T-helper 22 cell (primary cell): ENCODE measurements at places on chromosomes 2 and 18.

DNA sequence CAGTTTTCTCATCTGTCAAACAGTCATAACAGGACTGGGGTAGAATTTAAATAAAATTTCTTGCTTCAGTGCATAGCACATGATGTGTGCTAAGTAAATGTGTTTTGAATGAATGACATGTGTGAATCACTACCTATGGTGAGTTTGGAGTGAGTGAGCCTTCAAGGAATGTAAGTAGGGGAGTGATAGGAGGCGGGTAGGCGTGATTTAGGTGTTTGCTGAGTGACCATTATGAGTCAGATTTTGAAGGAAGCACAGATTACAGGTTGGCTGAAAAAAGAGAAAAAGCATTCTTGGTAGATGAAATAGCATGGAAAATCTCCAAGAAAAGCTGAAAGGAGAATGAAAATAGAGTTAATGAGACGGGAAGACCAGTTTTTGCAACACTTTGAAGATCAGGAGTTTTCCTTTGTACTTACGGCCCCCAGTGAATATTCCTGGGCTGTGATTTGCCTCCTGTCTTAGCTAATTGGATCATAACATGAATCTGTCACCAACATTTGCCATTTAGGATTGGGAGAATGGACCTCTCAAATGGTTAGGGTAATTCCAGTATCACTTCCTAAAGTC is 136.9 kb upstream of the GATA6 start:
- DNase-seq = no peak

- DNase-seq = no peak
These were observed 35.4 kb downstream of the TOGARAM2 start for GRCh38 chr2:29016504-29016903.

DNA sequence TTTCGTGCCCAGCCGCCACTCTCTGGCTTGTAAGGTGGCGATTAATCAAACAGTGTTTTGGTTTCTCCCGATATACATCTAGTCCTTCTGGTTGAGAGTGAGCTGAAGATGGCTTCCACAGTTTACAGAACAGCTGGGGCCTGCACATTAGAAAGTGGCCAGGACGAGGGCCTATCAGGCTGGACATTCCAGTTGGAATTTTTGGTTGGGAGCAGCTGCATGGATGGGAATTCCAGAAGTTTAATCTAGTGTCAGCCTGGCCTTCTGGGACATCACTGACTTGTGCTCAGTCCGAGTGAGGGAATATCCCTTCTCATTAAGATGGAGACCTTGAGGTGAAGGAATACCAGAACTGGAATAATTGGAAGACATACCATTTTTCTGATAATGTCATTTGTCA is 118.1 kb upstream of the SIX2 start:
- DNase-seq = no peak

DNA sequence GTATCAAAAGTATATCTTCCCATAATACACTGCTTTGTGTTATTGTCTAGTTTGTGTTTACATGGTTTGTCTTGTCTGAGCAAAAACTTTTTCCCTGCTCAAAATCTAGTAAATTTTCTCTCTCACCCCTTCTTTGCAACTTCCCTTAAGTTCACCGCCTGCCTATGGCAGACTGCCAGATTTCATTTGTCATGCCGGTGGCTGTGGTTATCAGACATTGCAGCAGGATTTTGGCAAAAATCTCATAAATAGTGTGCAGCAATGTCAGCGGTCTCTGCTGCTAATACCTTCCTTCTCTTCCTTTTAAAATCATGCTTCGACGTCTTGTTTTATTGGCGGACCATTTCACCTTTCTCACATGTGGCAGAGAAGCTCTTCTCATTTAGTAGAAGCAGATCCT is 45.6 kb upstream of the TMEM178A start:
- DNase-seq = no peak

GRCh38 chr2:114754907-114755563 is 312.6 kb downstream of the DPP10 start:
- no peak for DNase-seq

DNA sequence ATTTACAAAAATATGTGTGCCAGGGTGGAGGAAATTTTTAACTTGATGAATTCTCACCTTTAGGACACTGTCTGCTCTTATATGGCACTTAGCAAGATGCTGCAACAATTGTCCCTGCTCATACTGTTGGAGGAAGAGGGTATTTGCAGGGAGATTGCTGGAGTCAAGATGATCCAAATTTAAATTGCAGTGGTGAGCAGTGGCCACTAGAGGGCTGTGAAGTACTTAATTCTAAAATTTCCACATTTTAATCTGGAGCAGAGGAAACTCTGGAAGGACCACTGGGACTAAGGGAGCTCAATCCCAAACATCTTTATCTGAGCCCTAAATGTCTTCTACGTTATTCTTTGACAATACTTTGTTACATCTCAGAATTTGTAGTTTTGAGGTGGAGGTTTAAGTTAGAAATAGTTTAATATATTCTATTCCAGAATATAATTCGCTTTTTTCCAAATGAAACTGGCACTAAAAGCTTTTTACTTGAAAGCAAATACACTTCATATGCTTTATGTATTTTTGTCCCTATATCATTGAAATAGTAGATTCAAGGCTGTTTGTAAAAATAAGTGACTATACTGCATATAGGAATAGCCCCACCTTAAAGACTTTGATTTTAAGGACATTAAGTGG is 33.0 kb upstream of the PTH2R start:
- DNase-seq = no peak

DNA sequence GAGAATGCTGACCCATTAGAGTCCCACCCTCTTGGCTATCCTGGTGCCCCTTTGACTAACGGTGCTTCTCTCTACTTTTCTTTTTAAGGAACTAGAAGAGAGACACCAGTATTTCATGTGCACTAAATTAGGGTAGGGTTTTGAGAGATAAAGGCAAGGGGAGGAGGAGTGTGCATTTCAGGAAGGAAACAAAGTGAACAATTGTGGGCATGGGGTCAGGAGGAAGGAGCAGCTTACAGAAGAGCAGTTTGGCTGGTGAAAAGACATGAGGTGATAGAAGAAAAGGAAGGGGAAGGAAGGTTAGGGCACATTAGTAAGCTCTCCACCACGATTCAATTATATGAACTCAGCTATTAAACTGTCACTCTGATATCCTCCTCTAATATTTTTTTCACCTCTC is 105.8 kb upstream of the CTAGE1 start:
- DNase-seq = no peak

DNA sequence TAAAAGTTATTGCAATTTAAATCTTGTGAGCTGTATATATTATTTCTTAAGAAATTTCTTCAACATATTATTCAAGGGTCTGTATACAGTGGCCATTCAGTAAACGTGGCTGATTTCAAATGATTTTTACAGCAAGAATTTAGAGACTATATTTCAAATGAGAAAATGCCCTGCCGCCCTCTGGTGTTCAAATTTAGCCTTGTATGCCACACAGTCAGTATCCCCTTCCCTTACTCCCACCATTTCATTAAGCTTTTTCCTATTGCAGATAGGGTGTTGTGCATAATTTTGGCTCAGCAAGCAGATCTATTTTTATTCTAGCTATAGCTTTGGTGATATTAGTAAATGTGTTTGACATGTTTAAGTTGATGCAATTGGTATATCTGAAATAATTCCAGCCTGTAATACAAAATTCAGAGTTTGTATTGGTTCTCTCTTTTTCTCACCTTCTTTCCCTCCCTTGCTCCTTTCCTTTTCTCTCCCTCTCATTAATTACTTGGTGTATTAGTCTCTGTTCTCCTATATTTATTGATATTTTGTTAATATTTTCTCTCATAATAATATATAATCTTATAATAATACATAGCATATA is 22.8 kb upstream of the SCN7A start:
- DNase-seq = no peak

- DNase-seq = no peak
These were observed 766.8 kb downstream of the BCL11A start for GRCh38 chr2:59786684-59787083.

DNA sequence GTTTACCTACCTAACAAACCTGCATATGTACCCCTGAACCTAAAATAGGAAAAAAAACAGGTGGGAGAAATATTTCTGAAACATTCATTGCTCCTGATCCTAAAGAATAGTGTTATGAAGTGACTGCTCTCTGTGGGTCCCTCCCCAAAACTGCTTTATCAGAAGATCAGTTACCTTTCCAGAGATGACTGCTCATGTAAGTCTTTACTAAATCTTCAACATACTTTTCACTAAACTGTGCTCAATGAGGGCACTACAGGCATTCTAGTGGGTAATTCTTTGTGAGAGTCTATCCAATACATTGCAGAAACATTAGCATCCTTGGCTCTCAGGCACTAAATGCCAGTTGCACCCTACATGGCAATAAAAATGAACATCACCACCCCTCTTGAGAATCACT is 189.3 kb upstream of the STK17B start:
- no peak for DNase-seq

- DNase-seq = no peak
These were observed 175.2 kb upstream of the HS6ST1 start for GRCh38 chr2:128493880-128494279.

GRCh38 chr2:37389989-37390765 is 45.7 kb downstream of the QPCT start:
- peak; percentile 52 for DNase-seq

DNA sequence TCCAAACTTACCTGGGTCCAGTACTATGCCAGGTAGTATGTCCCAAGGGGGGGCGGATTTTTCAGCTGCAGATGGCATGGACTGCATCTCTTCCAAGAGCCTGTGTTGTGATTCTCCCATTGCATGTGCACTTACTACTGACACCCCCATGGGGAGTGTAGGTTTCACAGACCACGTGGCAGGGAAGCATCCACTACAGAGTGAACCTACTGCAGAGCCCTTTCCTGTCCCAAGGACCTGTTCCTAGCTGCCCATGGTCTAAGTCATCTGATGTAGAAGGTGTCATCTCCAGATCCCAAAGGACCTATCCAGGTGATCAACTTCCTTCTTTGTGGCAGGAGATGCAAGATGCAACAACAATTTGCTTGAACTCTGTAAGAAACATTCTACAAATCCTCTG is 9.9 kb upstream of the SULT1C3 start:
- no peak for DNase-seq

- DNase-seq = no peak
These were observed 828.3 kb upstream of the PIK3C3 start for GRCh38 chr18:41126541-41127235.

DNA sequence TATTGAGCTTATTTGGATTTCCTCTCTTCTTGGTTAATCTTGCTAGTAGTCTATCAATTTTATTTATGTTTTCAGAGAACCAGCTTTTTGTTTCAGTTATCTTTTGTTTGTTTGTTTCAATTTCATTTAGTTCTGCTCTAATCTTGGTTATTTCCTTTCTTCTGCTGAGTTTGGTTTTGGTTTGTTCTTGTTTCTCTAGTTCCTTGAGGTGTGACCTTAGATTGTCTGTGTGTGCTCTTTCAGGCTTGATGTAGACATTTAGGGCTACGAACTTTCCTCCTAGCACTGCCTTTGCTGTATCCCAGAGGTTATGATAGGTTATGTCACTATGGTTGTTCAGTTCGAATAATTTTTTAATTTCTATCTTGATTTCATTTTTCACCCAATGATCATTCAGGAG is 141.6 kb downstream of the ZNF236 start:
- DNase-seq = no peak
